ENCODE measurements at places on chromosomes 12 and 14.

DNA sequence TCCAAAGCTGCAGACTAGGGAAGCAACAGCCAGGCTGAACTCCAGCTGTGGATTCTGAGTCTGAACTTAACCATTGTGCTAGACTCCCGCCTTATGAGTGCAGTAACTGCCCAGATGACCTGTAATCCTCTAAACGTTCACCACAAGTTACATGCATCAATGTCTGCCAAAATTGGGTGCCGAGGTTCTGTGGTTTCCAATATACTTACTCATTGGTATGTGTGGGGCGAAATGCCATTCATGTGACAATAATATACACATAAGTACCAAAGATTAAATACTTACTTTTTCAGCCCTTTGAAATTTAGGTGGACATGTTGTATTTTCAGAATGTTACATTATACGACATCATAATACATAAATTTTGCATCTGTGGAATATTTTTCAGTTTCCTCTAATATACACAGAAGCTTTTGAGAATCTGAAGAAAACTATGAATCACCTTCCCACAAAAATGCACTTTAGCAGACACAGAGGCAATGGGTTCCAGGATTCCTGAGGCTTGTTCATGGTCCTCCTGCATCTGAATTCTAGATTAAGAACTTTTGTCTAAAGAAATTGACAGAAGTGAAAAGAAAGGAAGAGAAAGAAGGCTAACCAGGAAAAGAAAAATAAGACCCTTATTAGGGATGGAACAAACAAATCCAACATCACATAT is 31.7 kb downstream of the GRIP1 start:
- peak; percentile 87 for DNase-seq

DNA sequence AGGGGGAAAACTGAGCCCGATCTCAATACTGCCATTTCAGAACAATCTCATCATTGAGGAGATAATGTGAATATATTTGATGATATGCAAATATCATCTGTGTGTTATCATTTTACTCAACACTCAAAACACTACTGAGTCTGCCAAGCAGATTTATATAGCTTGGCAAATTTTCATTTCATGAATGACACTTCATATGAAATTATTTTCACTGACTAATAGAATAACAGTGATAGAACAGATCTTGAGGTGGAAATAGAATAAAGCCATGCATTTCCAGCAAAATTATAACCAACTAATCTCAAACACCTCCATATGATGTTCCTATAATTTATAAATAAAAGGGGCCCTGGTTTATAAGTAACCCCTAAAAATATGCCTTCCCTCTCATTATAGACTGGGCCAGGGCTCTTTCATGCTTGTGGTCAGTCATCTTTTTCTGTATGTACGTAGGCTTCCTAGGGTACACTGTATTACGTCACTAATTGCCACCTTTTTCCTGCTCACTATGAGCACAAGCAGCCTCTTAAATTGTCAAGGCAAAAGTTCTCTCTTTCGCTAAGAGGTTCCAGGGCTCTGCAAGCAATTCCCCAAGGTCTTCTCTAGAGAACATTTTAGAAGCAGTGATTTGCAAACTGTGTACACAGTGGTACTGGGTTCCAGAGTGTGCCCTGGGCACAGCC is 197.1 kb upstream of the FOXN3 start:
- no peak for DNase-seq

DNA sequence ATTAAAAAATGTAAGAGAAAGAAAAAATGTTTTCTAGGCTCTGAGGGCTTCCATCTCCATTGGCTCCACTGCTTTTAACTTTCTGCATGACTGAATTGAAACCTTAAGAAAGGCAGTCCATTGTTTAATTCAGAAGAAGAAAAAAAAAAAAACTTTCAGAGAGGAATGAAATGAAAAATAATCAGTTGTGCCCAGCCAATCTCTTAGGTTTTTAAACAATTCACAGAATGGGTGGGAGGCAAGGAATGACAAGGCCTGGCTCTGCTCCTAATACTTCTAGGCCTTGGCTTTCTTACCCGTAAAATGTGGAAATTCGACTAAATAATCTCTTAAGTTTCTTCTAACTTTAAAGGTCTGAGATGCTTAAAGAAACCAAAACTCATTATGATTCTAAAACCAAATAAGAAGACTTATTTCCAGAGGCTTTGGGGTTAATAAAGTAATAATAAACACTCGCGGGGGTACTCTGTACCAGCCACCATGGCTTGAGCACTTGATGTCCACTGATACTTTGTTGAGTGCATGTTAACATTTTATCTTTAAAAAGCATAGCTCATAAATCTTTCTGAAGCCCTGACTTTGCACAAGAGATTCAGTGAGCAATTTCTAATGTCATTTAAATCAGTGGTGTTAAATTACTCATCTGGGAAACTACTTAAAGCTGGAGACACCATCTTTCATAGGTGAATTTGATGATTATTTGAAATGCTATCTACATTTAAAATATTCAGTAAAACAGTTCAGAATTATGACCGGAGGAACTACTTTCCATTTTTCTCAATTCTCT is 49.6 kb downstream of the STON2 start:
- no peak for DNase-seq

DNA sequence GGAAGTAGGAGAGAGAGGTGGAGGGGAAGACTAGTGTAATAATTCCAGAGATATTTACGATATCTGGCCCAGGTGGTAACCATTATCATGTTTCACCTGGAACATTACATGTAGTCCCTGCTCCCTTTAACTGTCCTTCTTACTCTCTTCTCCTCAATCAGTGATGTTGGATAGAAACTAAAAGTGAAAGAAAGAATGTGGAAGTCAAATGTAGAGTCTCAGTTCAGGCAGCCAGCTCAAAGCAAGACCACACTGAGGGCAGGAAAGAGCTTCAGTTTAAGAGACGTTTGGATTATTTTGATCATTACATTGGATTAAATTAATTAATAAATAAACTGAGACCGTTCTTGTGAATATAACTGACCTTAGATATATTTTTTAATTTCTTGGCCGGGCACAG is 594.4 kb downstream of the FLRT2 start:
- no peak for DNase-seq

GRCh38 chr14:60639674-60640073 is 9.6 kb downstream of the SIX1 start:
- no peak for DNase-seq

- peak; percentile 72 for DNase-seq
These were observed 33.5 kb upstream of the NXPH4 start for GRCh38 chr12:57182918-57183575.

DNA sequence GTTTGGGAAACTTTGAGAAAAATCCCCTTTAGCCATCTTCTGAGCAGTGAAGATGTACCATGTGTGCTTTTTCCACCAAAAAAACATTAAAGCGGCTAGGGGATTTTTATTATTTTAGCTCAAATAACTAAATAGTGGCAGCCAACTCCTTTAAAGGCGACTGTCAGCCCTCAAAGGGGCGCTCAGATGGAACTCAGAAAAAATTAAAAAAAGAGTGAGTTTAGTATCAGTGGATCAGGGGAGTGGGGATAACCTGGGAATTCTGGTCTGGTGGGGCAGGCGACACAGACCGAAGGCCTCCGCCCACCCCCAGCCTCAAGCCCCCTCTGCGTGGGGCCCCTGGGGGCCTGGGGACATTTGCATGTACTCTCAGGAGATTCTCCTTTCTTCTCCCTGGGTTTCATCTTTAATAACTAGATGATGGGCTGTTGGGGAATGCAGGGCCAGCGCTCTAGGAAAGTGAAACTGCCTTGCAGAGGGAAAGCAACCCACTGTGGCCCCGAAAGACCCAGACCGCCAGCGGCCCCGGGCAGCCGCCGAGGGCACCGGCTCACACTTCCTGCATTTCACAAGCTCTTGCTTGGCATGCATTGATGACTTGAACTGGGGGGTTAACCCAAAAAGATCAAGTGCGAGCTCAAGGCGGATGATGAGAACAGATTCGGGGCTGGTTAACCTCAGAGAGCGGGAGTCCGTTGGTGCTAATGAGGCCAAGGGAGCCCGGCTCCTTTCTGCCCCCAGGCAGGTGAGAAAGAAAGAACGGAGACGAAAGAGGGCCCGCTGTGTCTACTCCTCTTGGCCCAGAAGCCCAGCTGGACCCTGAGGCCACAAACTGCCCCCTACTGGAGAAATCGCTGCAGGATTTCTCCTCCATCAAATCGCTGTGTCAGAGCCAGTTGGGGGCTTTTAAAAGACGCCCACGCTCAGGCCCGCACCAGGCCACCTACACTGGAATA is 7.3 kb upstream of the BATF start:
- DNase-seq = peak; percentile 29

GRCh38 chr12:120856980-120857379 is 47.2 kb downstream of the SPPL3 start:
- DNase-seq = peak; percentile 28

DNA sequence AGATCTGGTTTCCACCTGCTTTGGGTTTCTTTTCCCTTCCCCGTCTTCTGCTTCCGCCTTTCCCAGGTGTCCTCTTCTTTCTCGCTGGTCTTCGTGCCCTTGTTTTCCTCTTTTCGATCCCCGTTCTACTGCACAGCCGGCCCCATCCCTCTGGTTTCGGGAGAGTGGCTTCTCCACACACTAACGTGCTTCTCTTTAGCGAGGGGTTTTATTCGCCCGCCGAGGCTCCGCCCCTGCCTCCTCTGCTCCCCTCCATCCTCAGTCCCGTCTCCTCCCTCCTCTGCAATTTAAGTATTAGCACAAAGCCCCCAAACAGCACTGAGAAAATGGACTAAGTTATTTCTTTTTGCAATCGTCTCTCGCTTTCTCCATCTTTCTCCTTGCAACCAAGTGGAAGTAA is at the start of gene SLC7A8:
Gene SLC7A8 (minus strand): TSS at position 182 of the 400 bp plus-strand sequence. CDS start 746 bp downstream, outside the sequence.
- DNase-seq = peak; percentile 34

GRCh38 chr14:36834293-36834692 is 172.6 kb downstream of the PAX9 start:
- no peak for DNase-seq

DNA sequence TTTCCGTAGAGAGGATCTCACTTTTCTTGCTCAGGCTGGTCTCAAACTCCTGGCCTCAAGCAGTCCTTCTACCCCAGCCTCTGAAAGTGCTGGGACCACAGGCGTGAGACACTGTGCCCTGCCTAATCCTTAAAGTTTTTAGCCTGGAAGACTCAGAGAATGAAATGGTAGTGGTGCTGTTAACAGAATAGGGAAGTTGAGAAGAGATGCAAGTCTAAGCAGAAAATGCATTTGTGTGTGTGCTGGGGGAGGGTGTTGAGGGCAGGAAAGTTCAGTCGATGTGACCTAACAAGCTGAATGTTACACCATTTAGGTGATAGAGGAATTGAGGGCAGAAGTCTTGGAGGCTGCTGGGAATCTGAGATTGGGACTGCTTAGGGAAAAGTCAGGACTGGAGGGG is 6.9 kb upstream of the TUBA1A start:
- no peak for DNase-seq

DNA sequence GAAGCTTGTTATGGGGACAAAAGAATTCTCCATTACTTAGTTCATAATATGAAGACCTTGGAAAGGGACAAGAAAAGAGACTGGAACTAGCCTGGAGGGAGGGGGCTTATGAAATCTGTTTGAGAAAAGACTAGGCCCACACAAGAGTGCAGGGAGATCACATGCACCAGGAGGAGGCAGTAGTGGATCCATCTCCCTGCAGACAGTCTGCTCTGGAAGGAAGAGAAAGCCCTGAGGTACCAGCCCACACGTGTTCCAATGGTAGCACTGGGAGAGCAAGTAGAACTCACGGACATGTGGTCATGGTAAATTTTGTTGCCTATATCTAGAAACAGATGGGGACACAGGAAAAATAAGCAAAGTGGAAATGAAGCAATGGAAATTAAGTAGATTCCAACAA is 445.4 kb downstream of the SOX5 start:
- no peak for DNase-seq

DNA sequence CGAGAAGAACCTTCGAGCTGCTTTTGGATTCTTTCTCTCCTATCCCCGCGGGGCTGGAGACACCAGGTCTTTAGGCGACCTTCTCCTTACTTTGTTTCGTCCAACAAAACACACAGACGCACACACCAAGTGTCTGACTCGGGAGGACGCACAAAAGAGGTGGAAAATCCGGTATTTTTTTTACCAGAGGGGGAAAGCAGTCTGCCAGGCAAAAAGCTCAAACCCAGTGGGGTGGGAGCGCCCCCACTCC is 2.1 kb downstream of the SIX4 start:
- DNase-seq = no peak

DNA sequence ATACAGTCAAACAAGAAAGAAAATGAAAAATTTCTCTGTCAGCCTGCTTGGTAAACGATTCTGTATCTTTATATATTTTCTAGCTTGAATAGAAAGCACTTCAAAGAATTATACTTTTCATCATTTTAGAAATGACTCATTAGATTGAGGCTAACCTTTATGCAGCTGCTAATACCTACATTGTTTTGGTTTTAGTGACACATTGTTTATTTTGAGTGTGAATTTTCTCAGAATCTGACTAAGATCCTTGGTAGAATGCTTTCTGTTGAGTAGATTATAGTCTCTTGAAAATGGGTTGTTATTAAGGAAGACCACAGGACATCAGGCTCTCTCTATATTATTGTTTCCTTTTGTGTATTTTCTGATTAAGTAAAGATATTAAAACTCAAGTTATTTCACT is at the start of gene PMCH:
Gene PMCH (minus strand): TSS at position 45 of the 400 bp plus-strand sequence. CDS start 63 bp downstream, outside the sequence.
- peak; percentile 42 for DNase-seq

DNA sequence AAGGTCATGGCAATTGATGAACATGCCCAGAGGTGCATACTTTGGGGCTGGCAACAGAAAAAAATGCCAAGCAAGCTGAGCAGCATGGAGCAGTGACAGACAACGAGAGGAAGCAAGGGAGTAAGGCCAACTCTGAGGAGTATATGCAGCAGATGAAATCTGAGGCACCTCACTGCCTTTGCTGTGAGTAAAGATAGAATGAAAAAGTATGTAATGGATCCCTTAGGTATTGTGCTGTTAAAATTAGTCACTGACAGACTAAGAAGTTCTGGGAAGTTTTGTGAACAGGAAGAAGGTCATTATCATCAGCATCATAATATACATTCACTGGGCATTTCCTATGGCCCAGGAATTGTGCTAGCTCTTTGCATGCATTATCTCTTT is 269.9 kb downstream of the DUSP6 start:
- peak; percentile 25 for DNase-seq

- no peak for DNase-seq
These were observed 129.5 kb upstream of the RTL1 start for GRCh38 chr14:101033006-101033405.

GRCh38 chr12:103279444-103279843 is 216.3 kb downstream of the C12orf42 start:
- DNase-seq = no peak

DNA sequence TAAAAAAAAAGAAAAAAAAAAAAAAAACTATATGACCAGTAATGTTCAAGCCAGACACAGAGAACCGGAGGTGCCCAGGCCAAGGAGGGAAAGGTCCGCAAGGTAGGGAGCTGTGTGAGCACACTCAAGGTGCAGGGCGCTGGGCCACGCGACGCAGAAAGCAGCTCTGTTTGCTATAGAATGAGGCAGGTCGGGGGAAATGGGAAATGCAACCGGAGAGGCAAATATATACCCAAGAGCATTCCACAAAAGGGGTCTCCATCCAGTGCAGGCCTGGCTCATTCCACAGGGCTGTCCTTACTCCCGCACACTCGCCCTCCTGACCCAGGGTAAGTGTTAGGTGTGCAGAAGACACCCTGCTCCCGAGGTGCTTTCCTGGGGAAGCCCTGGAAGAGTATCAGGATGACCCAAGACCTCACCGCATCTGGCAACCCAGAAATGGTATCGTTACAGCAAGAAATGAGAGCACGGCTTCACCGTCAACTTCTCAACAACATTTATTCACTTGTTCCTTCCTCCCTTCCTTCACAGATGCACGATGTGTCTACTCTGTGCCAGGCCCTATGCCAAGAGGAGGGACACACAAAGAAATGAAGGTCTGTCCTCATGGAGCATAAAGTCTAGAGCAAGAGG is 86.4 kb downstream of the BCL11B start:
- DNase-seq = no peak

All from EH (cell line).